Stimulated activated CD4-positive, alpha-beta T cell treated with anti-CD3 and anti-CD28 coated beads, TNF-alpha, amount 100 ng/mL, for 24 hours (primary cell): ENCODE measurements at places on chromosomes 2 and 18.

GRCh38 chr2:217223222-217223930 lies 363.5 kb upstream of the TNP1 start:
- peak; percentile 50 for DNase-seq

DNA sequence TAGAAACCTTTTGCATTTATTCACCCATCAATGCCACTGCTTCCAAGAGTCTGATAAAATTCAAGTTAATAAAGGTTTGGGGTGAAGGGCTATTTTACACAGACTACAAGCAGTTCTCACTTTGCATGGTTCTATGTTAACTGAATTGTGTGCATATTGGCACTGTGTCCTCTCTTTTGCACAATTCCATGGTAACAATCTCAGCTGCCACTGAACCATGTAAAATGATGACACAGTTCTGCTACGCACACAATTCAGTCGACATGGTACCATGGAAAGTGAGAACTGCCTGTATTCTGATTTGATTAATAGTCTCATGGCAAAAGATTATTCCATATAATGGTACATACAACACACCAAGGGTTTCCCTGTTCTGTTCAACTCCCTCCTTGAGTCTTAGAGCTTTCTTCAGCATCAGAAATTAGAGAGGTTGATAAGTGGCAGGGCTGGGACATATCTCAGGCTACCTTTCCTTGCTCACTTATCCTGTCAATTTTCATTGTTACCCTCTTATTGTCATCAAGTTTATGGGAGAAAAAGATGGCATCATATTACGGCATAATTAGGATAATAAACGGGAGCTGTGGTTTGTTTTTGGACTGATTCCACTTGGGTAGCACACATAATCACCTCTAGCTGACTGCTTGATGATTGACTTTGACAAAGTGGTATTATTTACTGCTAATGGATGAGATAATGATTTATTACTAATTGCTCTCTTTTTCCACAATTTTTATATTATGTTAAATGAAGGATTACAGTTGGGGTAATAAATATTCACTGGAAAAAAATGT lies 139.3 kb upstream of the CREB1 start:
- DNase-seq, result no peak

DNA sequence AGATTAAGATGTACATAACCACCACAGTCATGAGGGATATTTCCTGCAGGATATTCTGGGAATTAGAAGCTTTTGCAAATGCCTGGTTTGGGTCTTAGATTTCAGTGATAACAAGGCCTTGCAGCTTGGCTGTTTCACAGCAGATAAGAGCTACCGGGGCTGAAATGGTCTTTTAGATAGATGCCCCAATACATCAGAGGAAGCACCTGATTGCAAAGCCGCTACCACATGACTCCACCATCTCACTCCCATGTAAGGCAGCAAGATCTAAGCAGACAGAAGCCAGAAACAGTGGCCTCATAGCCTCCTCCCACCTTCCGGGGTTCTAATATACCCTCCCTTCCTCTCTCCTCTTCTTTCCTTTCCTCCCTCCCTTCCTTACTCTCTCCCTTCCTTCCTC lies 31.1 kb upstream of the EPG5 start:
- peak; percentile 3 for DNase-seq

DNA sequence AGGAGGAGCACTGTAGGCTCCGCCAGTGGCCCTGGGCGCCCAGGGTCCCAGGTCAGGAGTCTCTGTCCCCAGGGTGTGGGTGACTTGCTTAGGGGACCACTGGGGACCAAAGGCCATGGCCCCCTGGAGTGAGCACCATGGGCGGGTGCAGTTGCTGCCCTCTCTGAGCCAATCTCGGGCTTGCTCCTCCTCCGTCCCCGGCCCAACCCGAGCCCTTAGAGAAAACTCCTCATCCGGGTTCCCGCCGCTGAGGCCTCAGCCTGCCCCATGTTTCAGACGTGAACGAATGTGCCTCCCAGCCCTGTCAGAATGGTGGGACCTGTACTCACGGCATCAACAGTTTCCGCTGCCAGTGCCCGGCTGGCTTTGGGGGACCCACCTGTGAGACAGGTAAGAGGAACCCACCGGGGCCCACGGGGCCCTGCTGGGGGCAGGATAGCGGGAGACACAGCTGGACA lies 38.6 kb downstream of the SNED1 start:
- DNase-seq, result no peak

GRCh38 chr2:65370387-65371073 lies 61.9 kb downstream of the SPRED2 start:
- DNase-seq, result no peak

DNA sequence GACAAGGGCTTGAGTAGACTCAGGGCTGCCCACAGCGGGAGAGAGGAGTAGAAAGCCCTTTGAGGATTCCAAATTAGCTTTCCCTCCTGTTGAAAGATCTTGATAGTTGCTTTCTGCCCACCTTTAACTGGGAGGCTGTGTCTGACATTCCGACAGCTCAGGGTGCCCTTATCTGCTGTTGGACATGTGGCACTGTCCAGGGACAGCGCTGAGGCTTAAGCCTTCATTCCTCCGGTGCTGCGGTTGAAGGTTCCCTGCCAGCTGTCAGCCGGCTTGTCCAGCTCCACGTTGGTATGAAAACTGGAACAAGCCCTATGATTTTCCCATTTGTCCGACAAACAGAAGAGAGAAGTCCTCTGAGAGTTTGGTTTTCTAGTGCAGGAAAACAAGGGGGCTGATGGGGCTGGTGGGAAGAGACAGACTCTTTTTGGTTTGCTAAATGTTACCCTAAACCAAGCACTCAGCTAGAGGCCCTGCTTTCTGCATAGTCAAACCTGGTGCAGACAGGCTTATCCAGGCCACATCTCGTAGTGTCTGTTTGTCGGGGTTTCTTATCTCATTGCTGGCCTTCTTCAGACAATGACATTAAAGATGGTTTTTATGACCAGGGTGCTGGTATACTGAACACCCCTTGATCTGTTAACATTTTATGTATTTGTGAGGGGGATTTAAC lies 24.5 kb downstream of the GREB1 start:
- no peak for DNase-seq

GRCh38 chr2:61443342-61444041 lies 27.4 kb downstream of the USP34 start:
- no peak for DNase-seq

GRCh38 chr2:126890136-126890510 lies 8.6 kb upstream of the TEX51 start:
- DNase-seq, result no peak

DNA sequence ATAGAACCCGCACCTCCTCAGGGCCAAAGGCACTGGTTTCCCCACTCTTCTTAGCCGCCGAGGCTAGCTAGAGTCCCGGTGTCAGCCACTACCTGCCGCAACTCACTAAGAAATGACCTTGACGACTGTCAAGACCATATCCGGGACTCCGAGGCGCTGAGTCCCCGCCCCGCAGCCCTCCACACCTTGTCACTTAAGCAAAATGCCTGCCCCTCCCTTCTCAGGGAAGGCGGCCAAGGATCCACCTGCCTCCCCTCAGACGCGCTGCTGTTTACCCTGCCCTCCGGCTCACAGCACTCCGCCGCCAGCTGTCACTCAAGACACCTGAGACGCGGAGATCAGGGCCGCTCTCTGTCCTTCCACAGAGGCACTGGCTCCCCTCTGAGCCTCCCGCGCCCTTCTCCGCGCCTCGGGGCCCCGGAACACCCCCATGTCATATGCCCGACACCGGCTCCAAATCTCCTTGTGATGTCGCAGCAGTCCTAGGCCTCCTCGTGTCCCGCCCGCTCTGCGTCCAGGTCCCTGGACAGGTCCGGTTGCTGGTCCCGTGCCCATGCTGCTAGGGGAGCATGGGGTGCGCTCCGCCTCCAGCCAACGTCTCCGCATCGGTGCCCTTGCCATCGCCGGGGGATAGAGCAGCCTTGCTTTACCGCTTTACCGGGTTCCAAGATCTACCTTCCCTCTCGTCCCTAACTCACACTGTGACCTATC lies 32.5 kb upstream of the REG3G start:
- no peak for DNase-seq

DNA sequence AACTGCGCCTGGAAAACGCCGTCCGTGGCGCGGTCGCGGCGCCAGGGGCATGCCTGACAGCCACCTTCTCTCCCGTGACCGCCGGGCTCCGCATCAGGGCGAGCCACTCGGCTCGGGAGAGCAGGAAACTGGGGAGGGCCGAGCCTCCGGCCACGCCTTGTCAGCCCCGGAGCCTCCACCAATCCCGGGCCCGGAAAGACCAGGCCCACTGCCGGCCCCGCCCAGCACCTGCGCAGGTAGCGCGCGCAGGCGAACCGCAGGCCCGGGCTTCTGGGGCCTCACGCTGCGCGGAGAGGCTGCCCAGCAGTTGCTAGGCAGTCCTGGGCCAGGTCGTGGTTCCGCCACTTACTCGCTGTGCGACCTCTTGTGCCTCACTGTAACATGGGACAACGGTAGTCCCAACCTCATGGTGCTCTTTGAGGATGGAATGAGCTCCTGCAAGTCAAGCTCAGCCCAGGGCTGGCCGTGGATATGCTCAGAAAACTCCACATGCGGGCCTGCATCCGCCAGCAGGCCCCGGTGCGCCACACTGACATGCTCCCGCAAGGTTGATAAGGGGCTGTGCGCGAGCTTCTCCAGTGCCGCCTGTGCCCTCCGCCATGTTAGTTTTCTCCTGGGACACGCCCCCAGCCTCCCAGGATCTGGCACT lies 97.1 kb downstream of the INHBB start:
- DNase-seq, result no peak
